Kidney epithelial cell (primary cell): ENCODE measurements at places on chromosomes 4 and X. TPM values are rescaled to one million over a fixed set of nuclear protein-coding genes. Genes with fewer than 3 reads are reported as not detected.

Gene GRIA2
- not detected in 2 replicates for total RNA-seq

Gene C1QTNF7
- total RNA-seq, result not detected in 2 replicates

Gene HOPX
- 0.96 and 3.0 TPM in 2 replicates for total RNA-seq

Gene CTAG1B
- total RNA-seq, result not detected in 2 replicates

Gene AREG
- 95.3 and 98.0 TPM in 2 replicates for total RNA-seq

Gene EXOC1L
- not detected in 2 replicates for total RNA-seq

Gene MAB21L2
- not detected in 2 replicates for total RNA-seq

Gene SUPT20HL1
- not detected in 2 replicates for total RNA-seq

Gene MAOB
- 0.89 and 1.1 TPM in 2 replicates for total RNA-seq

Gene RAB9B
- total RNA-seq, result 0.33 and 0.34 TPM in 2 replicates
